ENCODE measurements at places on chromosomes 1 and 21.

GRCh38 chr1:15178571-15179484 is 25.3 kb downstream of the TMEM51 start:
- DNase-seq: no peak

DNA sequence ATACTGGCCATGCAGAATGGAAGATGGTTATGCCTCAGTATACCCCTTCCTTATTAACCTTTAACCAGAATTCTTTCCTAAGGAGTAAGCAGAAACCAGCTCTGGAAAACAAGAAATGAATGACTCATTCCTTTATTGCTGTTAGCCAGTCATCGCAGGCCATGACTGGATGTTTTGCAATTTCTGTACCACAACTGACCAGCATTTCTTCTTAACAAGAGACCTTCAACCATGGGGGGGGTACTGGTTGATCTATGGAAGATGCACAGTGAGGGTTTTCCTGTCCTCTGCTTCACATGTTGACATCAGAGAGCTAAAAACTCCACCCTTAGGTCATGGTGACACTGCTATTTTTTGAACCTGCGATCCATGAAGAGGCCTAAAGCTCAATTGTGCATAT is 28.0 kb upstream of the RNF2 start:
- DNase-seq: no peak

GRCh38 chr1:191350938-191351337 is 807.3 kb upstream of the RGS18 start:
- DNase-seq: no peak

- no peak for DNase-seq
Measured at GRCh38 chr1:154703170-154703569, 95.2 kb upstream of the ADAR start.

DNA sequence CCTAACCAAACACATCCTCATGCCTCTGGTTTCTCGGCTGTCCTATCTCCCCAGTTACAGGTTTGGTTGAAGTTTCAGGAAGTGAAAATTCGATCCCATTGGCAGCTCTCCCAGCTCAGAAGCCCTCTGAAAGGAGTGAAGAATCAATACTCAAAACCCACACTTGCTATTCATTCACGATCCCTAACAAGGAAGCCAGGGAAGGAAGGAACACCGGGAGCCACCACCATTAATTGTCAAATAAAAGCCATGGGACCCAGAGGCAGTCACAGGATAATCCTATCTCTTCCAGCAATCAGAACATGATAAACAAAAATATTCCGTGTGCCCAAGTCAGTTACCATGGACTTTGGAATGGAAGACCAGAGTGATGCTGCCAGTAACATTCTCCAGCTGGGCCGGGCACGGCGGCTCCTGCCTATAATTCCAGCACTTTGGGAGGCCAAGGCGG is 7.0 kb downstream of the TMPRSS2 start:
- DNase-seq: no peak

- DNase-seq: no peak
Measured at GRCh38 chr1:159510229-159510541, 25.6 kb downstream of the OR10J5 start.

- no peak for DNase-seq
Measured at GRCh38 chr1:65097076-65097475, 50.9 kb upstream of the AK4 start.

DNA sequence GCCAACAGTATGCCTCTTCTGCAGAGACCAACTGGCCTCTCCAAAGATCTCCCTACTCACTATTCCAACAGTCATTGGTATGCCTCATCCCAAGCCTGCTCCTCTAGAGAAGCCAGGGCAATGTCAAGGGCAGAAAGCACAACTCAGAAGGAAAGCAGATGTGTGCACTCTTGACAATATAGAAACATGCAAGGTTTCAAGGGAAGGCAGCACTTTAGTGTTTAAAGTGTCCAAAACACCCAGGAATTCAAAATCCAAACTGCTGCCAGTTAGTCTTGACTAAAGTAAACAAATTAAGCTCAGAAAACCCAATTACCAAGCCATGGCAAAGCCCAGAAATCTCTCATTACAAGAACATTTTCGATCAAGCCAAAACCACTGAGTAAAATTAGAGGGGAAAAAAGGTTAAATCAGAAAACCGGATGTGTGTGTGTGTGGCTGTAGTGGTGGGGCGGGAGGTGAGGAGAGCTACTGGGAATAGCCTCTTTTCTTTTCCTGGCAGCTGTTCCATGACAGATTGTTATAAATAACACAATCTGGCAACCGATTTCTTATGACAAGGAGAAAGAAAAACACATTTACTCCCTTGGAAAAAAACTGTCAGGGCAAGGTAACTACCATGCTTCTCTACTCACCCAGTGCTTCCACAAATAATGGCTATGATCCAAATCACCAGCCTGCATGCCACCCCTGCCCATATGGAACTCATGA is 39.2 kb downstream of the EIF2B3 start:
- no peak for DNase-seq

GRCh38 chr1:223133824-223134435 is 9.1 kb downstream of the TLR5 start:
- peak; percentile 92 for DNase-seq

GRCh38 chr1:207822124-207822601 is 70.3 kb downstream of the CD46 start:
- no peak for DNase-seq

GRCh38 chr1:145689922-145690321 is 17.2 kb downstream of the PDZK1 start:
- DNase-seq: no peak

DNA sequence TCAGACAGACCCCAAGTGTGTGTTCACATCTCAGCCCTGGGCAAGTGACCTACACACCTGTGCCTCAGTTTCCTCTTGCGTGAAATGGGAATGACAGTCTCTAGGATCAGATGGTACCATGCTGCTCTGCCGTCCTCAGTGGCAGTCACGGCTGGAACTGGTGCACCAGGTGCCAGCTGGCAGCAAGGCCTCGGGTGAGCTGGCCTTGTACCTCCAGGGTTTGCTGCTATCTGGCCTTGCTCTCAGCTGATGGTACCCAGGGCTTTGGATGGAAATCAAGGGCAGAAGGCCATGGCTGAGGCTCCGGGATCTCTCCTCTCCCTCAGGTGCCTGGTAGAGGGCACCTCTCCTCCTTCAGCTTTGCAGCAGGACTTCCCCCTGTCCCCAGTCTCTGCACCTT is 21.3 kb downstream of the TMEM201 start:
- DNase-seq: no peak

Measured in D721Med (cell line).